COR-L47 (cell line): ENCODE measurements at places on chromosomes 11 and 22.

DNA sequence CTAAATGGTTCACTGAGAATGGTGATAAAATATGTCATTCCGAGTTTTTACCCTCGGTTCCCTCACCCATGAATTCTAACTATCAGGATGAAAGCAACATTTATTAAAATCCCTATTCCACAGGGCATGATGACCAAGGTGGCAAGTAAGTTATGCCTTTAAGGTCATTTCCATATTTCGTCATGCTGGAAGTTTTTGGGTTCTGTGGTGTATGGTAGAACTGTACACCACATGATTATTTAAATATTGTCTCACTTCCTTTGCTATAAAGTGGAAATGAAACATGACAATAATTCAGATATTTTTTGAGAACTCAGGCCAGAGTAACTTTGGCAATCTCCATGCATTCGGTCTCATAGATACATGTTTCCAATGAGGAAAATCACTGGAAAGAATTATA lies 68.5 kb upstream of the CARD18 start:
- DNase-seq = no peak

DNA sequence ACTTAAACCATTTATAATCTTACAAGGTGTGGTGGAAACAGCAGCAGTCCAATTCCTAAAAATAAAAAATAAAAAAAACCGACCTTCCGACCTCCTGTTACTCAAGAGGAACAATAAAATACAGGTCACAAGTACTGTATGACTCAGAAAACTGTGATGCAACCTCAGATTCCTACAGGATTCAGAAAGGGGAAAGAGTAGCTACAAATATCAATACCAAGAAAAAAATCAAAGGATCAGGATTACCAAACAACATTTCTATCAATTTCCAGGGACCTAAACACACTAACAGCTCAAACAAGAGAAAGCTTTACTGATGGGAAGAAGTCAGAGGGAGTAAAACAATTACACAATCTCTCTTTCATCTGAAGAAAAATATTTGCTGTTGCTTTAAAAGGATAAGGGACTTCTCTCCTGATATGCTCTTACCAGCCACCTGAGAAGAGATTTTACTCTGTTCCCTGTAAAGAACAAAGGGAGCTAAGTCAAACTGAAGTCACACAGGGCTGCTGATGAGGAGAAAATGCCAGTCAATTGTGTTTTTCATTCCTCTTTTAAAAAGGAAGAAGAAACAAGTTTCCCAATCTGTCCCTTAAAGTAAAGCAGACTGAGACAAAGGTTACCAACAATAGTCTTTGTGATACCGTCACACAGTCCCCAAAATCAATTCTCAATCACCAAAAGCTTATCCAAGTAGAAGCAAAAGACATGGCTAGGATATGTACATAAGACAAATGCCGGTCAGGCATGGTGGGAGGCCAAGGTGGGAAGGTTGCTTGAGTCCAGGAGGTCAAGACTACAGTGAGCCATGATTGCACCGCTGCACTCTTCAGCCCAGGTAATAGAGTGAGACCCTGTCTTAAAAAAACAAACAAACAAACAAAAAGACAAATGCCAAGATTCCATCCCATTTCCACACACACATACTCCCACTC lies 39.3 kb downstream of the AMBRA1 start:
- DNase-seq = no peak

GRCh38 chr22:39251762-39252460 lies 7.1 kb upstream of the PDGFB start:
- DNase-seq = no peak

- no peak for DNase-seq
Observed at GRCh38 chr11:30800904-30801303, 214.8 kb upstream of the MPPED2 start.

DNA sequence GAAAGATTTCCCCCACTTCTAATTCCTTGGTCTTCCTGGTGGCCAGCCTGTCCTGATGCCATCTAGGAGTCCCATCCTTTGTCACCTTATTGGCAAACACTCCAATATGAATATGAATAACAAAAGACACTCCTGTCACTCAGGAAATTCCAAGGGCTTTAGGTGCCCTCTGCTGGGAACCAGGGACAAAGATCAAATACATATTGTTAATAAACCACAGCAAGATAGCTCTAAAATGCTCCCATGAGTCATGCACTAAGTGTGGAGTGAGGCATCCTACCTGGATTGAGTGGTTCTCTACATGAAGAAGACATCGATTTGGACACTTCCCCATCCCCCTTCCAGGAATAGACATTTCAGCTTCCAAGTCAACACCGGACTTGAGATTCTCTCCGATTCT lies 823.6 kb downstream of the TBC1D22A start:
- DNase-seq = no peak

- no peak for DNase-seq
Observed at GRCh38 chr22:48305726-48306235, 1521.9 kb downstream of the BRD1 start.

DNA sequence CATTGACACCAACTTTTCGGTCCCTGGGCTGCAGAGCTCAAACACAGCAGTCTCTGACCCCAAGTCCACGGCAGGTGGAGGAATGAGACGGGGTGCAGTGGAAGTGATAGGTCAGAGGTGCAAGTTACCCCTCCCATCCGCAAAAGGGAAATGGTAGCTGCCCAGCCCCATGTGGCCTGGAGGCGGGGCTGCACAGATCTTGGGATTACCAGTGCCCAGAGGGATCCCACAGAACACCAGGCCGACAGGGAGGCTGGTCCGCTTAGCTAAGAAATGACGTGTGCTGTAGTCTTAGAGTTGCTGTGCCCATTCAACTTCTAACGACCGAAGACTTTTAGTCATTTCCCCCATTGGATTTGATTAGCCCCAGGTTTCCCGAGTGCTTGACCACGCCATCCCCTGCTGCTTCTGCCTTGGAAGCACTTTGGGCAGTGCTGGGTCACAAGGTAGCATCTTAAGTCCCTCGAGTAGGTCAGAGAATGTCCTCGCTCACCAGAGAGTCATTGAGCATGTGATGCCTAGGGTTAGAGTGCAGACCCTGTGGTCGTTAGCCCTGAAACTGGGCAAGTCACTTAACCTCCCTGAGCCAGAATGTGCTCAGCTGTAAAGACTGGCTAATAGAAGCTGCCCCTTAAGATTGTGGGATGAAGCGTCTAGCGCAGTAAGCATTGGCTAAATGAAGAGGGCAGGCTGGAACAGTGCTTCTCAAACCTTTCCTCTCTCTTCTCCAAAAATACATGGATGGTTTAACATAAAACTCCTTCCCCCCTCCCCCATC lies 4.2 kb downstream of the PTGDR2 start:
- no peak for DNase-seq

DNA sequence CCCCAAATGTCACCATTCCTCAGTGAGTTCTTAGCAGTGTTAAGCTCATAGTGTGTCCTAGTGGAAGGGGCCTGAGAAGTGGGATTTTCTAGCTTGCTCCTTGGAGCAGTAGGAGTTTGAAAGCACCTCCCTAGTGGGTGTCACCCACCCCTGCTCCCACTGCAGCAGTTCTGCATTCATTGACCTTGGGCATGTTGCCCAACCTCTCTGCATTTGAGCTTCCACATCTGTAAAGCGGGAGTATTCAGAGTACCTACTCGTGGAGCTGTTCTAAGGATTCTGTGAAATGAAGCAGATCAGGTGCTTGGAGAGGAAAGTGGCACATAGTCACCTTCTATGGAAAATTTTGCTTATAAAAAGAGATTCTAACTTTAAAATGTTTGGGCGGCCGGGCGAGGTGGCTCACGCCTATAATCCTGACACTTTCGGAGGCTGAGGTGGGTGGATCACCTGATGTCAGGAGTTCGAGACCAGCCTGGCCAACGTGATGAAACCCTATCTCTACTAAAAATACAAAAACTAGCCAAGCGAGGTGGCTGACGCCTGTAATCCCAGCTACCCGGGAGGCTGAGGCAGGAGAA lies 16.9 kb downstream of the LMO2 start:
- DNase-seq = no peak

DNA sequence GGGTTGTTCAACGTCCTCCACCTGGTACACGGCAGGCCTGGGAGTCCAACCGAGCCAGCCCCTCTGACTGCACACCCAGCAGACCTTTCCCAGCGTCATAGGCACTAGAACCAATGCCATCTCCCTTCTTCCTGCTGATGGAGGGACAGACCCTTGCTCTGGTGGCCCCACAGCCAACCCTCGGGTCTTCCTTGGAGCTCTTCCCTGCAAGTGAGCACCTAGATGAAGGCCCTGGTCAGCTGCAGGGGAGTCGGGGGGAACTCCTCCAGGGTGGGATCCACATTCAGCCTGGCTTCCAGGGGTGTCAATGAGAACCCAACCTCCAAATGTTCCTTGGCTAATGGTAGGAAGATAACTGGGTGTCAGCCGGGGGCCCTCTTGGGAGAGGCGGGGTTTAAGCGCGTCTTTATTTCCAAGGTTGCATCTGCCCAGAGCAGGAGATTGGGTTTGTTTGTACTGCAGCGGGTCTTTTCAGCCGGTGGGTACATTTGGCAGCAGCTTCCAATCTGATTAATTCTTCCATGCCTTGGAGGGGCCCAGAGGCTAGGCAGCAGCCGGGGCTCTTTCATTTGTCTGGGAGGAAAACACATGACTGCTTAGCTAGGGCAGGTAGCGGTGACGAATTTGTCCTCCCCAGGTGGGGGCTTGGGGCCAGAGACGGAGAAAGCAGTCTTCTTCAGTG lies 56.0 kb upstream of the SHISAL1 start:
- no peak for DNase-seq

- no peak for DNase-seq
Observed at GRCh38 chr11:120794748-120795147, 229.2 kb upstream of the TBCEL start.

DNA sequence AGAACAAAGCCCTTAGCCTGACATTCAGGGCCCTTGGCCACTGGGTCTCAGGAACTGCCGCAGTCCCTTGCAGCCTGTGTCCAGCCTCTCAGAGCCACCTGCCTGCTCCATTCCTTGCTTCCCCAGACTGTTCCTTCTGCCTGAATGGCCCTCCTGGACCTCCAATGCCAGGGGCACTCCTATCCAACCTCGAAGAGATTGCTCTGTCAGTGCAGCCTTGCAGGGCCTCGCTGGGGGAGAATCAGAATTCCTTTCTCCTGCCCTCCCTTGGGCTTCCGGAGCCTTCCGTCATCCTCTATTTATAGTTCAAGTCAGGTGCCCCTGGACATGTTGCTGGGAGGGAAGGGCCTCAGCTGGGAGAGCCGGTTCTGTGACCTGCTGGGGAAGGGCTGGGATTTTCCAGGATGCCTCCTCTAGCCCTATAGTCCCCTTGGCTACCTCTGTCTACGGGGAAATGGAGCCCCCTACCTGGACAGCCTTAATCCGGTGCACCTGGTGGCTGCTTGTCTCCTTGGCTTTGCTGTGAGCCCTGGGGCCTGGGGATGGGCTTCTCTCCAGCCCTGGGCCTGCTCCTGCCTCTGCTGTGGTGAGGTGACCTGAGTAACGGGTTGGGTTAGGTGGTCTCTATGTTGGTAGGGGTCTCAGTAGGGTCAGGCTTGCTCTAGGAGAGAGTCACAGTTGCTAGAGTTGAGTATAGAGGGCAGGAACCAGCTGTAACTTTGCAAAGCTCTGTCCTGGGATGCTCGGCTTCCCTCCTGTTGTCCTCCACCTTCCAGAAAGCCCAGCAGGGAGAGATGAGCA lies 45.9 kb upstream of the SYT7 start:
- no peak for DNase-seq

GRCh38 chr11:78292109-78292803 lies 103.5 kb downstream of the USP35 start:
- DNase-seq = no peak

DNA sequence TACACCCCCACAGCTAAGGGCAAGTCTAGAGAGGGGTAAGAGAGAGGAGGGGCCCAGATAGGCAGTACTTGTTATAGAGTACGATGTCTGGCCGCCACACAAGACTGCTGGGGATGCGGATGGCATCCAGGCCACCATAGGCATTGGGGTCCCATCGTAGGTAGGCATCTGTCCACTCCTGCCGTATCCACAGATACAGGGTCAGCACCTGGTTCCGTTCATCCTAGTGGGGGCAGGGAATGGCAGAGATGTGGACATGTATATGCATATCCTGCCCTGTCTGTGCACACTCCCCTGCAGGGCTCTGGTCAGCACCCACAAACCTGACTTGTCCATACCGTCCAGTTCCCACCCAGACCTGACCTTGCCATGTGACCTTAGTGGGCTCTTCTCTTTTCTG lies 2.1 kb downstream of the CHRNA10 start:
- DNase-seq = no peak
